ENCODE measurements at places on chromosomes 11 and 22.

- no peak for DNase-seq
Observed at GRCh38 chr11:124717421-124717785, 22.3 kb upstream of the NRGN start.

- DNase-seq, result no peak
Observed at GRCh38 chr11:119100994-119101758, 477 bp downstream of the DPAGT1 start.

- no peak for DNase-seq
Observed at GRCh38 chr22:30043161-30043560, 37.1 kb upstream of the HORMAD2 start.

DNA sequence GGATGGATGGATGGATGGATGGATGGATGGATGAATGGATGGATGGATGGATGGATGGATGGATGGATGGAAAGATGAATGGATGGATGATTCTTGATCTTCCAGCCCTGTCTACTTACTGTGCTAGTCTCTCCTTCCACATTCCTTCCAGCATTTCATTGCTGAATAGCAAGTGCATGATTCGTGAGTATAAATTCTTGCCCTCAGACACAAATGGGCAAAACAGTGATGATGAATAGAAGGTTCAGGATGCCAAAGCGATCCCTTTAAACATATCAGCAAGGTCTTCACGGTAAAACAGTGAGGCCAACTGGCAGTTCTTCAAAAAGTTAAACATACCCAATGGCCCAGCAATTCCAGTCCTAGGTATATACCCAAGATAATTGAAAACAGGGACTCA lies 400.2 kb downstream of the MN1 start:
- DNase-seq, result no peak

- no peak for DNase-seq
Observed at GRCh38 chr11:64373598-64373974, 14.6 kb downstream of the RPS6KA4 start.

DNA sequence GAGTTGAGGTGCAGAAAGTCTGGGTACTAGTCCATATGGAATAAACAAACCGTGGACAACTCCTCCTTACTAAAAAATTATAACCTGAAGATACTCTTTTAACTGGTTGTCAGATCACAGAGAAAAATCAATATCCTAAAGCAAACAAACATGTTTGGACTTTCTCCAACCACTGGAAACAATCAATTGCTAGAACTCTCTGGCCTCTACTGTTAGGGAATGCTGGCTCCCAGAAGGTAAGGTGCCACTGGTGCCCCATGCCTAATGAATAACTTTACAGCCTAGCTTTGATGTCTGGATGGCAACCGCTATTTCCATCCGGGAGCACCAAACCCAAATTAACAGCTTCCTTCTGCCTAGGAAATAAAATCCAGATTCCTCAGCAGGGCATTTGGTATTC lies 74.5 kb downstream of the AMBRA1 start:
- no peak for DNase-seq

- no peak for DNase-seq
Observed at GRCh38 chr11:113668255-113668654, 37.9 kb downstream of the TMPRSS5 start.

DNA sequence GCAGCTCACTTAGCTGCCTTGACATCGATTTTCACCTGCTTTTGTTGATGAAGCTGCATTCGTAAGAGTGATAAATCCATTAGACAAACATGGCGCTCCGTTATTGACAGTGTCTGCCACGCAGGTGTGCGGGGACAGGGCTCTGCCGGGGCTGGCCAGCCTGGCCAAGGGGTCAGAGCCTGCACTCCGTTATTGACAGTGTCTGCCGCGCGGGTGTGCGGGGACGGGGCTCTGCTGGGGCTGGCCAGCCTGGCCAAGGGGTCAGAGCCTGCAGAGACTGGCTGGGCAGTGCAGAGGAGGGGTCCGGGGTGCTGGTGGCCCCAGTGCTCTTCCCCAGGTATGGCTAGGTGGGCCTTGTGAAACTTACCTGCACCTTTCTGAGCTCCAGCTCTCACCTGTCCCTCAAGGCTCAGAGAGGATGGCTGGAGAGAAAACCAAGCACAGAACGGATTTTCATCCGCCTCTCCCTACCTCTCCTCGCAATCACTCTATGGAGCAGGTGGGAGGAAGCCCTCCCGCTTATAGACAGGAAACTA lies 101.6 kb upstream of the B3GAT1 start:
- DNase-seq, result no peak

DNA sequence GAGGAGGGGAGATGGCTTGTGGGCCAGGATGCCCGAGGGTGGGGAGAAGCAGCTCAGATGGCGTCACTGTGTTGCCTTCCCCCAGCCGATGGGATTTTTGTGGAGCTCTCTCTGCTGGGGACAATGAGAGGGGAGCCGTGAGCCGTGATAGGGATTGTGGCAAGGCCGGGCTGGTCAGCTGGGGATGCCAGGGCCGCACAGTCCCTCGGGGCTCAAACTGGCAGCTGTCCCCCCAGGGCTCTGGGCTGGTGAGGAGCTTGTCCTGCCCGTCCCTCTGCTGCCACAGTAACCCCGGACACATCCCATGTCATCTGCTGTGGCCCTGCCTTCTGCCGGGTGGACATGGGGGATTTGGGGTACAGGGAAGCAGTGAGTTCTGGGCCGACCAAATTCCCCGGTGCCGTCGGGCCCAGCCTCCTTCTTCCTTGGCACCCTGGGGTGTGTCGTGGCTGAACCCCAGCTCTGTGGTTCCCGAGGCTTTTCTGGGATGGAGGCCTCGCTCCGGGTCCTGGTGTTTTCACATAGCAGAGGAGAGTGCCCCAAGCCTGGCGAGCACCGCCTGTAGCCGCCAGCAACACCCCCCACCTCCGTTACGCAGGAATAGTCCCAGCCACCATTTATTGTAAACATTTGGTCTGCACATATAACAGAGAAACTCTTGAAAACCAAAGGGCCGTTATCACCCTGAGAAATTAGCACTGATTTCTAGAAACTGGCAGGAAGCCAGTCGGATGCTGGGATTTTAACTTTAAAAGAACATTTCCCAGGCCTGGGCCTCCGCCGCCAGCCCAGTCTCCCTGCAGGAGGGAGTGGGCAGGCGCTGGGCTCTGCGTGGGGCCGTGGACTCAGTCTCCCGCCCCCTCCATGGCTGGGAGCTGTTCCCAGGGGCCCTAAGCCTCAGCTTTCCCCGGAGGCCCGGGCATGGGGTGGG lies 9.9 kb downstream of the BRSK2 start:
- DNase-seq, result no peak

DNA sequence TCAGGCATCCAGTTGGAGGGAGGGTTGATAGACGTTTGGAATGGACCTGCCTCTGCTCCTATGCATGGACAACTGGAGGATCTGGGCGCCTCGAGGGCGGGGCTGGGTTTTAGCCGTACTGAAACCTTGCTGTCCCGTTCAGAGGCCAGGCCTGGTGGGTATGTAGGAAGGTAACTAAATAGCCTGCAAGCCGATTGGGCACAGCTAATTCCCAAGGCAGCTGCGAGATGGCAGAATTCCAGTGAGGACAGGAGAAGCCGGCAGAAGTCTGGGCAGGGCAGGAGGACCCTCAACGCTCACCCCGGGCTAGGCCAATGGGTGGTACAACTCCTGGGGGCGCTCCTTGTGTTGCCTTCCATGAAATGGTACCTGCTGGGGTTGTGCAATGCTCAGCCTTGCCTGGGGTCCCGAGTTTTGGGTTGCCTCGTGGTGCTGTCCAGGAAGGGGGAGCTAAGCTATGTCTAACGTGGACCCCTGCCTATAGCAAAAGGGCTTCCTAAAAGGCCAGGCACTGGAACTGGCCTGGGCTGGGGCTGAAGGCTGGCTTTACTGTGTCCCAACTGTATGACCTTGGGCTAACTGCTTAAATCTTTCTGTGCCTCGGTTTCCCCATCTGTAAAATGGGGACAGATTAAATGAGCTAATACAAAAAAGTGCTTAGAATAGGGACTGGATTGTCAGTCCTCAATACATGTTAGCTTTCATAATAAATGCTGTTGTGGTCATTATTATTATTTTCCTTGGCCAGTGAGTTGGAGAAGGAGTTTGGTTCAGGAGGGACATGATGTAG lies 30.1 kb upstream of the CD82 start:
- DNase-seq, result no peak

- no peak for DNase-seq
Observed at GRCh38 chr11:40162901-40163883, 1296.3 kb downstream of the LRRC4C start.

DNA sequence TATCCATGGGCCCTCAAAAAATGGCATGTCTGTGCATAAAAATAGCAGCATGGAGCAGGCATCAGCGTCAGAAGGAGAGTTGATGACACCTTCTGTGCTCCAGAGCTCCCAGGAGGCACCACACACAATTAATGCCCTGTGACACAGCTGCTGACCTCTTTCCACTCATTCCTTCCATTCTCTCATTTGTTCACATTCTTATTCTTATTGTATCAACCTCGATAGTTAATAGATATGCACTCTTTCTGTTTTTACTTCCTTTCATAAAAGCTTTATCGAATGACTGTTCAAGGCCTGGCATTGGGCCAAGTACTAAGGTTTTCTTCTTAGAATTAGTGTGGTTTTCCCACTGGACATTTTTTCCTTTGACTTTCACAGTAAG lies 266.0 kb upstream of the MTNR1B start:
- DNase-seq, result no peak

GRCh38 chr22:50058906-50059880 lies 1.1 kb upstream of the TTLL8 start:
- DNase-seq, result no peak

GRCh38 chr22:44456661-44457412 lies 41.2 kb downstream of the RTL6 start:
- DNase-seq, result no peak

- DNase-seq, result no peak
Observed at GRCh38 chr11:133078591-133079404, 453.5 kb downstream of the OPCML start.

GRCh38 chr11:96894587-96894986 lies 504.8 kb downstream of the JRKL start:
- DNase-seq, result no peak

DNA sequence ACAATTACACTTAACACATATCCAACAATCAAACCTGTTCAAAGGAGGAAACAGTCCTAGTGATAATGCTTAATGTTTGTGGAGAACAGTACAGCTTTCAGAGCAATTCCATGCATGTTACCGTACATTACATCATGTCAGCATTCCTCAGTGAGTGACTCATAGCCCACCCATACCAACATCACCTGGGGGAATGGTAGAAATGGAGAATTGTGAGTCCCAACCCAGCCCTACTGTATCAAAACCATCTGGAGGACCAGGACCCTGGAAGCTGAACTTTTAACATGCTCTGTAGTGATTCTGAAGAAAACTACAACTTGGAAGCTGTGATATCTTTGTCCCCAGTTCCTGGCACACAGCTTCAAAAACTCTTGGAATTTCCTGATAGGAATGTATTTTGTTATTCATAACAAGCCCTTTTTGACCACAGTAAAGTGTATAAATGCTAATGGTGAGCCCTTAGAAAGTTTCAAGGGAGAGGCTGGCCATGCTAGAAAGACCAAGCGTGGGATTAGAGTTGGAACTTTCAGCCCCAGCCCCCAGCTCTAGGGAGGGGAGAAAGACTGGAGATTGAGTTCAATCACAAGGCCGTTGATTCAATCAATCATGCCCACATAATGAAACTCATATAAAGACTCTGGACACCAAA lies 301.1 kb downstream of the BUD13 start:
- DNase-seq, result no peak

DNA sequence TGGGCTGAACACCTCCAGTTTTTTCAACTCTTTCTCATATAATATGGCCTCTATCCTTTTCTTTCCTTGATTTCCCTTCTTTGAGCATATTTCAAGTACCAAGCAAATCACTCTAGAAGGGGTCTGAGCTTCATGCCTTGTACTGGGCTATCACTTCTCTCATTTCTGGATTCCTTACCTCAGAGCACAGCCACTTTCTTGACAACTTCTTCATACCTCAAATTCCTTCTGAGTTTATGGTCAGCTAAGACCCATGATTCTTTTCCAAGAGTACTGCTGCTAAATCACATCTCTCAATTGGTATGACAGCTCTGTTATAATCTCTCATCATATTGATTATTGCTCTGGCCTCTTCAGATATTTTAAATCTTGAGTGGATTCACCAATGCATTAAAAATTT lies 224.8 kb upstream of the ZBED5 start:
- no peak for DNase-seq

Measured in caudate nucleus (tissue), 63 donors.